ENCODE measurements at places on chromosomes 3 and 15. TPM values are rescaled to one million over a fixed set of nuclear protein-coding genes. Genes with fewer than 3 reads are reported as not detected.

ZPLD1 gene
- total RNA-seq = not detected

SH3GL3 gene
- total RNA-seq = not detected

APH1B gene
- total RNA-seq = 12.6 TPM

RSRC1 gene
- total RNA-seq = 25.9 TPM

ALPK3 gene
- 30.7 TPM for total RNA-seq

WNT5A gene
- 0.93 TPM for total RNA-seq

NMNAT3 gene
- total RNA-seq = 0.87 TPM

PML gene
- 127 TPM for total RNA-seq

SAMD7 gene
- total RNA-seq = not detected

SENP8 gene
- 1.3 TPM for total RNA-seq

LRRC3B gene
- total RNA-seq = not detected

TERC gene
- 146 TPM for total RNA-seq

SLC6A1 gene
- total RNA-seq = not detected

CCR1 gene
- not detected for total RNA-seq

CCDC33 gene
- total RNA-seq = not detected

IGSF10 gene
- total RNA-seq = not detected

GLDN gene
- not detected for total RNA-seq

TIGIT gene
- not detected for total RNA-seq

ACKR2 gene
- total RNA-seq = 0.67 TPM

MELTF gene
- total RNA-seq = 1.9 TPM

Data from mammary microvascular endothelial cell (primary cell).